Thymus (tissue), 14 donors: ENCODE measurements at places on chromosomes 13 and 19. TPM values are rescaled to one million over a fixed set of nuclear protein-coding genes. Genes with fewer than 3 reads are reported as not detected.

DNA sequence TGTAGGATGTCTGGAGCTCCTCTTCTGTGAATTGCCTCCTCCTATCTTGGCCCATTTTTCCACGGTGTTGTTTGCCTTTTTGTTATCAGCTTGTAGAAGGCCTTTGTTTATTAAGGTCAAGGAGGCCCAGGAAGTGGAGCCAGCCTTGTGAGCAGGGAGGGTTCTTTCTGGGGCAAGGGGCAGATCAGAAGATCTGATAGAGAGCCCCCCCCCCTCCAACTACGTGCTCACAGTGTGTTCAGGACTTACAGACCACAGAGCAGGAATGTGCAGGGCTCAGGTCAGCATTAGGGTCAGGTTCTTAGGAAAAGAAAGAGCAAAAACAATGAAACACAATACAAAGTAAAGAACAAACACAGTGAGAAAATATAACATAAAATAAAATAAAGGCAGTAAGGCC is 59.4 kb downstream of the CCNE1 start:
- DNase-seq = no peak

GRCh38 chr19:14027856-14028450 is at the start of gene RLN3:
RLN3 (plus strand) TSS chr19:14028148; CDS start chr19:14028205, 57 bp downstream.
- DNase-seq = no peak

DNA sequence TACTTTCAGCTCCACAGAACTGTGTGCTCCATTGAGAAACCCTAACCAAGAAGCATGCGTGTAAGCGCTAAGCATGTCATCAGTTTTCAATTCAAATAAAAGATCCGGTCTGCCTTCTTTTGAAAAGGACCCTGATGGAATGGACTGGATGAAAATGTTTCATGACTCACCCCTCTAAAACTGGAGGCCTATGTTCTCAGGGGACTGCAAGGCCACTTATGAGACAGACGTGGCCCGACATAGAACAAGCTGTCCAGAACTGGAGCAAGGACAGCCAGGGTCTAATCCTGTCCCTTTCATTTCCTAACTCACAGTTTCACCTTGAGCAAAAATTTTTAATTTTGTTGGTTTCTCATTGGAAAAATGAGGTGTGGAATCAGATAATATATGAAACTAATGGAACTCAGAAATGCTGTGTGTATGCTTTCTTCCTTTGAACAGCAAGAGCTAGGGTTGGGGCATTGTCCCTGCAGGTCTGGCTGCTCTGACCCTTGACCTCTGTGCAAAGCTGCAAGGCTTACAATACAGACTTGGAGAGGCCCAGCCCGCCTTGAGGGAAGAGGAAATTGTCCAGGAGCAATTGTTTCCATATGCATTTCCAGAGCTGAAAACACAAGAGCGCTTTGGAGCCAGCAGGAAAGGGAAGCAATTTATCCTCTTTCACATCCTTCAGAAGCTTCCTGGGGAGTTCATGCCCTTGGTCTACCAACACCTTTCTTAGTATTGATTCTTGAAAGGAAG is 553.4 kb upstream of the KLF12 start:
- no peak for DNase-seq

DNA sequence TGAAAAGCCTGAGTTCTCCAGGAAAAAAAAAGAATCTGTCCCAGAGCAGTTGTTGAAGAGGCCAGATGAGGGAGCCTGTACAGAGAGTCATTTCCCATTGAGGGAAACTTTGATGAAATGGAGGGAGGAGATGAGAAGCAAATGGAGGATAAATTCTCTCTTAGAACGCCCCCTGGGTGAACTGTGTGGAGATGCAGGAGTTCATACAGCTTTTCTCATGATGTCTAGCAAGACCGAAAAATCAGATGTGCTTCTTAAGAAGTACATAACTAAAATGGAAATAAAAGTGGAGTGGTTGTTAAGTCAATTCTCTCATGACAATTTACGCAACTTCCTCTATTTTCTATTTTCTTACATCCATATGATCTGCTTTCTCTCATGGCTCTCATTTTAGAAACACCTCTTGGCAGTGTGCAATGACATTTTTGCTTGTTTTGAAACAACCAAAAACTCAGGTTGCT is 1263.1 kb downstream of the PCDH9 start:
- no peak for DNase-seq

DNA sequence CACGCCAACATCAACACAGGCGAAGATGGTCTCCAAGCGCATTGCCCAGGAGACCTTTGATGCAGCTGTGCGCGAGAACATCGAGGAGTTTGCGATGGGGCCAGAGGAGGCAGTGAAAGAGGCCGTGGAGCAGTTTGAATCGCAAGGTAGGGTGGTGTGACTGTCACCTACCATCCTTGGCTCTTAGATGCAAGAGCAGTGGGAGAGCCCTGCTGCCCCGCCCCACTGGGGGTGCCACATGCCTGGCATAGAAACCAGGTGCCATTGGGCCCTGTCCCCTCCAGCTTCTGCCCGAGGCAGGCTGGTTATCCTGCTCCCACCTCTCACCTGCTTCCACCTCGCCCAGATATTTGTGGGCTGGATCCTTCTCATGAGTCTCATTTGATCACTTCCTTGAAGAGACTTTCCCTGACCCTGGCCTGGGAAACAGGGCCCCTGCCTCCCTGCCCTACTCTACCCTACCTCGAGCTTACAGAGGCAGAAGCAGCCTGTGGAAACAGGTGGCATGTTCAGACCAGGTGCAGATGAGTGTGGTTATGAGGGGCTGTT is 9.4 kb downstream of the ARMC6 start:
- DNase-seq = no peak

DNA sequence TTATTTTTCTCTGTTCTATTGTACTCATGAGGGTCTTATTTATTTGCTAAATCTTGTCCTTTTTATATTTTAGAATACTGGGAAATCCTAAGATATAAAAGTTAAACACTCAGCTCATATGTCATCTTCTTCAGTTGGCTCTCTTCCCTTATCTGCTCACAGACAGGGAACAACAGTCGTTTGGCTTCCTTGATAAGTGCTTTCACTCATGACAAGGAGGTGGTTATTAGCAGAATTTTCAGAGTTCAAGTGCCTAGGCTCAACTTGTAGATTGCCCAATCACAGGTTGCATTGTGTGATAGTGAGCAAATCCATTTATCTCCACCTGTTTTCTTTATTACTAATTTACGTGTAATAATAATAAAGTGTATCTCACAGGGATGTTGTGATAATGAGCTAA is 620.3 kb upstream of the PCDH20 start:
- DNase-seq = no peak

GRCh38 chr19:55179606-55180484 is at the start of gene SYT5:
SYT5 (minus strand) TSS chr19:55180289; CDS start chr19:55179041, 1,248 bp downstream.
- DNase-seq = no peak

- no peak for DNase-seq
These were observed 49.9 kb downstream of the MBD3L2B start for GRCh38 chr19:6971366-6971765.

- DNase-seq = no peak
These were observed 70.4 kb upstream of the GPR183 start for GRCh38 chr13:99377641-99378040.

GRCh38 chr19:30214651-30215051 is 157.5 kb upstream of the ZNF536 start:
- DNase-seq = no peak

- no peak for DNase-seq
These were observed 25.8 kb downstream of the TNFSF9 start for GRCh38 chr19:6556480-6557195.

DNA sequence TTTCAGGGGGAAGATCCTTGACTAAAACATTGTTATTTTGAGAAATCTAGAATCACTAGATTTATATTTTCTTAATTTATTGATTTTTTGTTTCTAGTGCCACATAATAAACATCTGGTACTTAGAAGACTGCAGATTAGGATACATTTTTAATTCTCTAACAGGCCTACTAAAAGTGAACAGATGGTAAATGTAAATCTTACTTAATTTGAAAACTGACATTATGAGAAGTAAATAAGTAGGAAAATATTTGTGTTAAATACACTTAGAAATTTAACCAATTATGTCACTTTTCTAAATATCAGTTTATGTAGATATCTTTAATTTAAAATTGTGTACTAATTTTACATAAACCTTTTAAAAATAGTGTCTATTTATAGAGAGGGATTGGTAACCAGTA is 2255.6 kb upstream of the PCDH20 start:
- no peak for DNase-seq

DNA sequence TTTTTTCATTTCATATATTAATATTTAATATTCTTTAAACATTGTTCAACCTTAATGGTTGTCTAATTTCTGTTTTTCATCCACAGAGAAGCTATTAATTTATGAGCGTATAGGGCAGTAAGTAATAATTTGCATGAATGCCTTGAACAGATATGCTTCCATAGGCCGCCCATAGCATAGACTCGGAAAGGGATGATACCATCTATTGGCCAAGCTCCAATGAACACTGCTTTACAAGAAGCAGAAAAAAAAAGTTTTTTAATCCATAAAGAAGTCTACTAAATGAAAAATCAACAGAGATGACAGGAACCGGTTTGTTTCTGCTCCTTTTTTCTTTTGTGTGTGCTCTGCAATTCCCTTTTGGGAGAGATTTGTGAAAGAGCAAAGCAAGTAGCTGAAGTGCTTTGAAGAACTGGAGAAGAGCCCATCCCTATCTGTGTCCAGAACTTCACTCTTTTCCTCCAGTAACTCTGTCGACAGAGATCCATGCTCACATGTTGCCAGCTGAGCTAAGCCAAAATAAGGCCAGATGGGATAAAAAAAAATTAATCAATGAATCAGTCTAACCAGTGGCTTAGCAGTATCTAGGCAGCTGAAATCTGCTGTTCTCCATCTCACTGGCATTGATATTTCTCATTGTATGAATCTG is 215.9 kb upstream of the SOX21 start:
- DNase-seq = no peak

DNA sequence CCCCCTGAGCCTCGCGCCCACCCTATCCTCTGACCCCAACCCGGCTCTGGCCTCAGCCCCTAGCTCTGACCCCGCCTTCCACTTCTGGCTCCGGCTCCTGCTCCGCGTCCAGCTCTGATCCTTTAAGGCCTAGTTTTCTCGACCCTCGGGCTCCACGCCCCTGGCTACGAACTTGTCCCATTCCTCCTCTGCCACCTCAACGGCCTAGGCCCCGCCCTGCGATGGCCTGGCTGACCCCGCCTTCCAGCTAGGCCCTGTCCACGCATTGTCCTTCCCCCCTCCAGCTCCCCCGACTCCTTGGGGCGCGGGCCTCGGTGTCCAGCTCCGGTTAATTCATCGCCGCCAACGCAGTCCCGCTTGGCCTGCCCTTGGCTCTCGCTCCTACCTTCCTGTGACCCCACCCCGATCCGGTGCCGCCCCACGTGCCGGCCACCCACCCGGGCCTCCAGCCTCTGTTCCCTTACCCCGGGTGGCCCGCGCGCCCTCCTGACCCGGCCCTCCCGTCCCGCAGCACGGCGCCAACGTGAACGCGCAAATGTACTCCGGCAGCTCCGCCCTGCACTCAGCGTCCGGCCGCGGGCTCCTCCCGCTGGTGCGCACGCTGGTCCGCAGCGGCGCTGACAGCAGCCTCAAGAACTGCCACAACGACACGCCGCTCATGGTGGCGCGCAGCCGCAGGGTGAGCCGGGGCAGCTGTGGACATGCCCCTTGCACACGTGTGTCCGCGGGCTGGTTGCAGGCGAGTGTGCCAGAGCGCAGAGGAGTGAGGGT is 9.4 kb downstream of the BCL3 start:
- DNase-seq = no peak

GRCh38 chr13:21202767-21203531 is 26.5 kb downstream of the MRPL57 start:
- DNase-seq = no peak

GRCh38 chr13:92727118-92727517 is 499.5 kb upstream of the GPC6 start:
- no peak for DNase-seq

- no peak for DNase-seq
These were observed 312.0 kb downstream of the ATP8A2 start for GRCh38 chr13:25683662-25684370.

- no peak for DNase-seq
These were observed 6.6 kb downstream of the ZNF766 start for GRCh38 chr19:52275988-52276387.

- DNase-seq = no peak
These were observed 579.4 kb upstream of the SLITRK6 start for GRCh38 chr13:86378628-86379027.

- DNase-seq = no peak
These were observed 21.3 kb upstream of the SLC1A5 start for GRCh38 chr19:46809534-46810272.

GRCh38 chr19:12629215-12629614 is 18.5 kb downstream of the ZNF791 start:
- no peak for DNase-seq

GRCh38 chr19:6772866-6773322 is 386 bp downstream of the VAV1 start:
- DNase-seq = no peak

DNA sequence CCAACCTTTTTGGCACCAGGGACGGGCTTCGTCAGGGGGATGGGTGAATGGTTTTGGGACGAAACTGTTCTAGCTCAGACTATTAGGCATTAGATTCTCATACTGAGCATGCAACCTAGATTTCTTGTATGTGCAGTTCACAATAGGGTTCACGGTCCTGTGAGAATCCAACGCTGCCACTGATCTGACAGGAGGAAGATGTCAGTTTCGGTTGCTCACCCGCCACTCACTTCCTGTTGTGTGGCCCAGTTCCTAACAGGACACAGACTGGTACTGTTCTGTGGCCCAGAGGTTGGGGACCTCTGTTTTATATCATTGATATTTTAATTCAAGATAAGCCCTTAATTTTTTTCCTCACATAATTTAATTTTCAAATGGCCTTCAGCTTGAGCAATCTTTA is 26.7 kb upstream of the TDRD3 start:
- DNase-seq = no peak

DNA sequence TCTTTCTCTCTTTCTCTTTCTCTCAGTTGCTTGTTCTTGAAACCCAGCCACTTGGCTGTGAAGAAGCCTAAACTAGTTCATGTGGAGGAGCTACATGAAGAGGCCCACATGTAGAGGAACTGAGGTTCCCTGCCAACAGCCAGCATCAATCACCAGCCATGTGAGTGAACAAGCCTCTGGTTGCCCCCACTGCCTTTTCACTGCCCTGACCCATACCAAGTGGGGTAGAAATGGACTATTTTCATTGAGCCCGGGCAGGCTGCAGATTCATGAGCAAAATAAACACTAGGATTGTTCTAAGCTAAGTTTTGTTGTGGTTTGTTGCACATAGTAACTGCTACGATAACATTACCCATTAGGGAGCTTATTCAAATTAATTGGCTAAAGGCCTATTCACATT is 78.7 kb upstream of the FAM216B start:
- no peak for DNase-seq

GRCh38 chr13:113275387-113275786 is 21.7 kb upstream of the LAMP1 start:
- peak; percentile 43 for DNase-seq

- no peak for DNase-seq
These were observed 145.9 kb downstream of the NUFIP1 start for GRCh38 chr13:44843403-44843802.

The AXL gene
- total RNA-seq = 11.9 TPM

The ONECUT3 gene
- under 0.01 TPM for total RNA-seq

The ZNF90 gene
- total RNA-seq = 3.2 TPM

The POU2F2 gene
- 1.5 TPM for total RNA-seq

The KLHL1 gene
- 0.05 TPM for total RNA-seq

The KLC3 gene
- 2.5 TPM for total RNA-seq

The FAM32A gene
- 106 TPM for total RNA-seq

The GPR4 gene
- 0.09 TPM for total RNA-seq

The ZNF426 gene
- 11.1 TPM for total RNA-seq

The FBN3 gene
- 0.61 TPM for total RNA-seq

The PCDH9 gene
- 5.0 TPM for total RNA-seq

The C2CD4C gene
- total RNA-seq = 0.38 TPM

The ZNF536 gene
- total RNA-seq = 0.05 TPM
